ENCODE measurements at places on chromosomes 11 and 22. TPM values are rescaled to one million over a fixed set of nuclear protein-coding genes. Genes with fewer than 3 reads are reported as not detected.
A peak's percentile ranks its signal among the peaks of the same experiment; 100 is the strongest.

GRCh38 chr22:23393721-23394320 lies 186.3 kb downstream of the IGLL1 start:
- DNase-seq, result no peak

DNA sequence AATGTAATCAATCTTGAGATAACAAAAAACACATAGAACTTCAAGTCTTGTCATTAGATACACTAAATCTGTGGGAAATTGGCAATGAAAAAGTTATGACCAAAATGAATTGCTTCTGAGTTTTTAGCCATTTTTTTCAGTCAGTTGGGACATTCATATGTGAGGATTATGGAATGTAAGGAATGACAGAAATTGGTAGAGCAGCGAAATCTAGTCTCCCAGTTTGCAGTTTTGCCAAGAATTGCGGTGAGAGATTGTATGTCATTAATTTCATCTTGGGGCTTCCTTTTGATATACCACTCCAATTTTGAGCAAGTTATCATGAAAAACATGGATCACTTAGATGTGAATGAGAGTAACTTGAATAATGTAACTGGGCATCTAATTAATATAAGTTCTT lies 49.9 kb downstream of the SIK2 start:
- DNase-seq, result no peak

- DNase-seq, result no peak
Measured at GRCh38 chr11:100949443-100949842, 180.2 kb downstream of the PGR start.

DNA sequence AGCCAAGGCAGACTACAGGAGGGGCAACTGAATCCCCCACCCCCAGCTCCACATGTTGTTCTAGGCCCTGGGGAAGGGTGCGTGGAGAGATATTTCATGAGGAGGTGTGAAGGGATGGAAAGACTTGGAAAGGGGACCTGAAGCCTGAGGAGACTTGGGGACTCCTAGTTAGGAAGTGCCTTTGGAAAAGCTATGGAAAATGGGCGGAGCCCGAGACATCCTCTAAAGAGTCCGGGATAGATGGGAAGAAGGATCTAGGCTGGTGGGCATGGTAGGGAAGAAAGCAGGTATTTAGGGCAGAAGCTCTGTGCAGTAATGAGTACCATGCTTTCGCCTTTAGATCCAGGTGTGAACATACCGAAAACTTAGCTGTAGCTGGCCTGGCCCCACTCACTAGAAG lies 15.0 kb upstream of the CYP2R1 start:
- DNase-seq, result peak; percentile 27

DNA sequence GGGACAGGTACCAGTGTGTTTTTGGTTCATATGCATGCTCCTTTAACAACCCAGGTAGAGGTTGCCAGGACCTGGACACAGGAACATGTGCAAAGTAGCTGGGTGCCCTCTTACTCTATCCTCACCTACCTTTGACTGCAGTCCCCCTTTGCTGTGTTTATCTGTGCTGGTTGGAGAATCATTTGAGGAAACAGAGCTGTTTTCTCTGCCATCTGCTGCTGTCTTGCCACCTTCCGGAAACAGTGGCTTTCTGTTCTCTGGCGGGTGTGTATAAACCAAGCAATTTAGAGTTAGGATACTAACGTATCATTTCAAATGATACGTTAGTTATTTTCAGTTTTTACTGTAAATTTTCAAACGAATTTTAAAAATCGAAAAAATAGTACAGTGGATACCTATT lies 171.9 kb upstream of the TTC12 start:
- DNase-seq, result no peak

DNA sequence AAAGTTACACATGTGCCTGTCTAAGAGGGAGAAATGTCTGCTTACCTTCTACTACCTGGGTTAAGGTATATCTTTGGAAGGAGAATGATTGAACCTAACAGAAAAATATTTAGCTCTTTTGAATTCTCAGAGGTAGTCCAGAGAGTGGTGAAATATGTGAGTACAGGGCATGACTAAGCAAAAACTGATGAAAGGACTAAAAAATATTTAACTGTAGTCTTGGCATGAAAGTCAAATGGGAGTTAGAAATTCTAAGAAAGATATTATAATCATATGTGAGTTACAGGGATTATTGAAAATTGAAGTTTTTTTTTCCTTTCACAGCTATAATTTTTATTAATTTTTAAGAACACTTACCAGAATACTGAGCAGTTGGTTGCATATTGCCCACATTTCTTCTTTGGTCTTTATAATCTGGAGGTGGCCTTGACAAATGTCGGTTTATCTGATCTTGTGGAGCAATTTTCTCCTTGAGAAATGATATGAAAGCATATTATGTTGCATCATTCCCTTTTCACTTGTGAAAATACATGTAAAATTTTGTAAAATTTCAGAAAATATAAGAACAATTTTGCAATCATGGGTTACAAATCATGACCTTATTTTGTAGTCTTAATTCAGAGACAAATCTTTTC lies 61.4 kb upstream of the MTMR2 start:
- no peak for DNase-seq

DNA sequence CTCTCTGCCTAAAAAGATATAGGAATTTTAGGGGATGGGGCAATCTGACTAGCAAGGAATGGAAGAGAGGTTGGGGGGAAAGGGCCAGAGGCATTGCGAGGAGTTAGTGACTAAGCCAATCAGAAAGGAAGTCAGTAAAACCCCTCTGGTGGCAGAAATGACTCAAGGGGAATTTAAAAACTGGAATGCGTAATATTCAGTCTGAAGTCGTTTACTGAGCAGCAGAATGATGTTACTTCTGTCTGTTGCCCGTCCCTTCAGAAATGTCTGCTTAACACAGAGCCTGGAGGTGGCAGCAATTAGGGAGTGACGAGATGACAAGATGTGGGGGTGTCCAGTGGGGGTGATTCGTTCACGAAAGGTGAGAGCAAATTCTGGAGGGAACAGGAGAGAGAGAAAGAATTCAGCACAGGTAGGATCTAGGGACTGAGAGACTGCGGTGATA lies 107.7 kb upstream of the CLMP start:
- DNase-seq, result no peak

GRCh38 chr11:61709110-61709509 lies 28.9 kb downstream of the DAGLA start:
- DNase-seq, result no peak

GRCh38 chr22:19972652-19973550 lies 31.3 kb upstream of the TXNRD2 start:
- peak; percentile 50 for DNase-seq

- DNase-seq, result peak; percentile 38
Measured at GRCh38 chr11:723120-723883, 17.3 kb downstream of the EPS8L2 start.

- DNase-seq, result no peak
Measured at GRCh38 chr11:60978546-60979380, 7.3 kb downstream of the CD6 start.

GRCh38 chr11:77705195-77705875 lies 67.7 kb upstream of the CLNS1A start:
- DNase-seq, result no peak

DNA sequence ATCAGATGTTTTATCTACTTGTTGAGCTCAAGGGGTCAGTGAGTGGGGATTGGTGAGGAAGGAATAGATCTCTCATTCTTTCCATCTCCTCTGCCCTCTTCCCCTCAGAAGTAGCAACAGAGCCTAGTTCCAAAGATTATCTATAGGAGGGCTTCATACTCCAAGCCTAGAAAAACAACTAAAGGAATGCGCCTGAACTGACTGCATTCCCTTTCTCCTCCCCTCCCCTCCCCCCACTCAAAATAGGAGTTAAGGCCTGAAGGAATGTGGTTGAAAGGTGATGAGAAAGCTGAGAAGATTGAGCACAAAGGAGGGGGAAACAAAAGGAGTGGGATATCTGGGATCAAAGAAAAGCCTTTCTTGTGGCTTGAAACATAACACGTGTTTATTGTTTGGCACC lies 10.5 kb downstream of the EMSY start:
- peak; percentile 83 for DNase-seq

DNA sequence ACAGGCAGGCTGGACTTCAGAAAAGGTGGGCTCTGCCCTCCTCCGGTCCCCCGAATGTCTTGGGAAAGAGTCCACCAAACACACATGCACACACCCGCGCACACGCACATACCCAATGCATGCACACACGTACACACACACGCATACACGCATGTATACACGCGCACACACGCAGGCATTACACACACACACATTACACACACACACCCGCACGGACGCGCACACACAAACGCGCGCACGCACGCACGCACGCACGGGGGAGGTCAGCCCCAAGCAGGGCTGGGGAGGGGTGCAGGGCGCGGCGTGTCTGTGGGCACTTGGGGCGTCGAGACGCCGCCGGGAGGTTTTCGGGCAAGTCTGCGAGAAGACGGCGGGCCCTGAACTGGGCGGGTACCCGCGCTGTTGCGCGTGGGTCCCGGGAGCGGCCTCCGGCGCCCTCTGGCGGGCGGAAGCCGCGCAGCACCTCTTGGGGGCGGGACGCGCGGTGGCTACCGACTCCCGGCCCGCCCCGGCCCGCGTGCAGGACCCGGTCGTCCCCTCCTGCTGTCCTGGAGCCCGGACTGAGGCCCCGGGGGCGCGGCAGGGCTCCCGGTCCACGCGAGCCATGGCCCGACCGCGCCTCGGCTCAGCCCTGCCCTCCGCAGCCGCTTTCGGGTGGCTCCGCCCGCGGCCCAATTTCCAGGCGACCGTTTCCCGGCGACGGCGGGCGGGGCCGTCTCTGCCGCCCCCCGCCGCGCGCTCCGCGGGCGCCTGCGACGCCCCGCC lies 3.6 kb downstream of the SEPTIN5 start:
- DNase-seq, result peak; percentile 65

- DNase-seq, result peak; percentile 21
Measured at GRCh38 chr22:43826142-43827002, 14.3 kb upstream of the EFCAB6 start.

DNA sequence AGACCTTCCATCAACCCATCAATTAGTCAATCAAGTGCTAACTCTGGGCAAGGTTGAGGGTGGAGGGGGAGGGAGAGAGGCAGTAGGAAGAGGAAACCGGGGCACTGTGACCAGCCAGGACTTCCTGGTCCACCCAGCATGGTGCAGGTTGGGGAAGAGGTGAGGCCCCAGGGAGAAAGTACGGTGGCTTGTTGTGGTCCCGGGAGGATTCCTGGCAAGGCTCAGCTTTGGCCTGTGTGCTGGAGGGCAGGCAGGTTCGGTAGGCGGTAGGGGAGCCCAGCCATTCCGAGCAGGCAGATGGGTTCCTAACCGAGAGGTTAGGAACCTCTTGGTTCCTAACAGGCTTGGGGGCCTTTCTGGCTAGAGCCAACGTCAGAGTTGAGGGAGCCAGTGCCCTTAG lies 10.8 kb downstream of the ST14 start:
- DNase-seq, result no peak

DNA sequence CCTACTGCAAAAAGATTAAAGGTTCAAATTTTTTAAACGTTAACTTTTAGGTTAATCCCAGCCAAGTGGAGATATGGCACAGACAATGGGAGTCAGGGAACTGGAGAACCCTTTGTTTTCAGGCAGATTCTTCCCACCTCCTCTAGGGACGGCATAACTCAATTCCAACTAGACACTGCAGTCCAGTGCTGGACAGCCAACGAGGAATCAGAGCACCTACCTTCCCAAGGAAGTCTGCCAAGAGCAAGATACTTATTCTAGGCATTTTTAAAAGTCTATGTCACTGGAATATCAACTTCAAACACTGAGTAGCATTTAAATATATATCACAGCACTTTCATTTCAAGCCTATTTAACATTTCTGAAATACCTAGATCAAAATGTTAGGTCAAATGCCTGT lies 7.3 kb downstream of the CADM1 start:
- DNase-seq, result no peak

- DNase-seq, result no peak
Measured at GRCh38 chr11:57903441-57904123, 120.1 kb upstream of the OR9Q1 start.

DNA sequence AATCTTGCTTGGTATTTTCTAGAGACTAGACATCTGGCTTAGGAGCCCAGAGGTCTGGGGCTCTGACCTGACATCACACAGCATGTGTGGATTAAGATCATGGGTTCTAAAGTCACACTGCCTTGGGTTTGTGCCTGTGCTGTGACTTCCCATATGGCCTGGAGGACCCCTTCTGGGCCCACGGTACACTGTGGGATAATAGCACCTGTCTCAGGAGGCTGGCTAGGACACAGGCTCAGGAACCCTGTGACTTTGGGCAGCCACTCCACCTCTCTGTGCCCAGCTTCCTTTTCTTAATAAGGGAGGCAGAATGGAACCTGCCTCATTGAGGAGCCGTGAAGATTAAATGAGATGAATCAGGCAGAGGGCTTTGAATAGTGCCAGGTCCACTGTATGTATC lies 99.2 kb upstream of the B3GAT1 start:
- DNase-seq, result no peak

GRCh38 chr11:75869661-75870455 lies 54.8 kb downstream of the UVRAG start:
- no peak for DNase-seq

- DNase-seq, result no peak
Measured at GRCh38 chr11:14577835-14578529, 57.8 kb upstream of the PSMA1 start.

GRCh38 chr11:85672105-85672902 lies 7.4 kb upstream of the CREBZF start:
- DNase-seq, result no peak

TOLLIP gene
- 32.4 TPM for total RNA-seq

ZNRF3 gene
- 20.6 TPM for total RNA-seq

VSIG10L2 gene
- not detected for total RNA-seq

CCDC81 gene
- total RNA-seq, result 0.20 TPM

CLCF1 gene
- 2.1 TPM for total RNA-seq

PANX1 gene
- total RNA-seq, result 37.5 TPM

APOBEC3H gene
- 0.48 TPM for total RNA-seq

CTSW gene
- total RNA-seq, result not detected

OLFML1 gene
- total RNA-seq, result not detected
